ENCODE measurements at places on chromosomes 1 and 21.

GRCh38 chr1:83583351-83584014, 415.4 kb downstream of the TTLL7 start:
- no peak for DNase-seq

GRCh38 chr1:112925015-112925414, 31.0 kb downstream of the SLC16A1 start:
- DNase-seq: no peak

DNA sequence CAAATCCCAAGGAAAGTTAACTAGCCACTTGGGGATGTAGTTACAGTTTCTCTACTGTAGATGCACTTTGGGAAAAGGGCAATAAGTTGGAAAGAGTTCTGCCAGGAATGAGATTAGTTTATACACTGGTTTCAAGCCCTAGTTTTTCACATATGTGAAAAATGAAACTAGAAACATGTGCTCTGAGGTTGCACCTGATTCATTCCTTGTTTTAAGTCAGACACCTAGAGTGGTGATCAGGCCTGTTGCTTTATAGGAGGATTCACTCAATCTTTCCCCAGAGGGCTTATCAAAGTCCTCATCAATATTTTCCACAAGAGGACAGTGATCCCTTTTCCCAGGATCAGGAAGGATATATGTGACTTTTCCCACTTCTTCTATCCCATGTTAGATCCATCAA, 515.9 kb upstream of the PKN2 start:
- DNase-seq: no peak

- DNase-seq: no peak
Measured at GRCh38 chr1:183920651-183921050, 115.7 kb downstream of the RGL1 start.

GRCh38 chr21:37562920-37563640, 196.5 kb downstream of the DYRK1A start:
- peak; percentile 32 for DNase-seq
